ENCODE measurements at places on chromosomes 12 and 14.
A peak's percentile ranks its signal among the peaks of the same experiment; 100 is the strongest.

GRCh38 chr12:123712780-123713319 lies 697 bp downstream of the ATP6V0A2 start:
- DNase-seq = no peak

DNA sequence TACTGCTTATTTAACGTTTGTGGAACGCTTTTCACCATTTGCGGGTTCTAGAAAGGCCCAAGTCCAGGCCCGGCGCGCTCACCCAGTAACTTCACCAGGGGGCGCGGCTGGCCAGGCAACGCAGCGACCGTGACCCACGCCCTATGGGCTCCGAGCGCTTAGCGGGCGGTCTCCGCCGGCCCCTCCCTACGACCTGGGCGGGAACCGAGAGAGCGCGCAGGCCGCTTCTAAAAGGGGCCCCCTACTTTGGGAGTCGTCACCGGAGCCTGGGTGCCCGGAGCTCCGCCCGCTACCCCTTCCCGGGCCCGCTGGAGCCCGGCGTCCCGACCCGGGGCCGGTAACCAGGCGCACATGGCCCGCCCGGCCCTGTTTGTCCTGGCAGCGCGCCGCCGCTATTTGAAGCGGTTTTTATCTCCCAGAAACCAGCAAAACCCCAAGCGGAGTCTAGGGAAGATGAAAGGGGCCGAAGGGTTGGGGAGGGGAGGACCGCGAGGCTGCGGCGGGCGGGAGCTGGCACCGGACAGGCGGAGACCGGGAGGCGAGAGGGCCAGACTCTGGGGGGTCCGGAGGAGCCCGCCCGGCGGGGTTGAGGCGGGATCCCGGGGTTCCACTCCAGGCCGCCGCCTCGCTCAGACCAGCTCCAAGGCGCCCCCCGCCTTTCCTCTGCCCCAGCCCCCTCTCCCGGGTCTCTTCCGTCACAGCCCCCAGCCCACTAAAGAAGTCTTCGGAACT lies 3.5 kb upstream of the AAAS start:
- DNase-seq = peak; percentile 82

DNA sequence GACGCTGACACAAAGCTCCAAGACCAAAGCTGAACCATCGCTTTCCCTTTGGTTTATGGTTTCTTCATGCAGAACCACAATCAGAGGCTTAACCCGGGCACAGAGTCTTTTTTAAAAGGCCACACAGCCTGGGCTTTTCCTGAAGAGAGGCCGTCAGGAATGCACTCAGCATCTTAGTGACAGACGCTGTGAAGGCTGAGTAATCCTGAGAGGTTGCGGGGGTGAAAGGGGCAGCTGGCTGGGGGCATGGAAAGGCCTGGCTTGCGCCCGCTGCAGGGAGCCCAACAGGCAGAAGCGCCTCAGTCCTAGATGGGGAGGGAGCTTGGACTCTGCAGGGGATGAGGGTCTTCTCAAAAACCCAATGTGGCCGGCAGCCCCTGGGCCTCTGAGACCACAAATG lies 13.6 kb downstream of the CTDSP2 start:
- no peak for DNase-seq

- no peak for DNase-seq
Measured at GRCh38 chr12:132449565-132450417, 40.2 kb upstream of the FBRSL1 start.

- no peak for DNase-seq
Measured at GRCh38 chr12:123398550-123399254, 14.8 kb downstream of the KMT5A start.

DNA sequence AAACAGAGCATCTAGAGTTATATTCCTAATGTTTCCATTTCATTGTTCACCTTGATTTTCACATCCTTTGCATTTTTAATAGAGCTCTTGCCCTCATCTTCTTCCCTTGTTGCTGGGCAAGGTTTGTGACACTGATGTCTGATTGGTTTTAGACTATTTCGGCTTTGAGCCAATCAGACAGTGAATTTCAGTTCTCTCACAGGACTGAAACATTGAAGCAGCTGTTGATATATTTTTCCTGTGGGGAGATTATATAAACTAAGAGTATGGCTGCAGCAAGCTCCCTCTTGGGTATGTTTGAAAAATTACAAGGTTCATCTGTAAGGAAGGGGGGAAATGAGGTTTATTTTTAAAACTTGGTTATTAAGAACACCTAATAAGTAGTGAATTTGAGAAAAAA lies 51.2 kb downstream of the ATF7IP start:
- DNase-seq = peak; percentile 23

DNA sequence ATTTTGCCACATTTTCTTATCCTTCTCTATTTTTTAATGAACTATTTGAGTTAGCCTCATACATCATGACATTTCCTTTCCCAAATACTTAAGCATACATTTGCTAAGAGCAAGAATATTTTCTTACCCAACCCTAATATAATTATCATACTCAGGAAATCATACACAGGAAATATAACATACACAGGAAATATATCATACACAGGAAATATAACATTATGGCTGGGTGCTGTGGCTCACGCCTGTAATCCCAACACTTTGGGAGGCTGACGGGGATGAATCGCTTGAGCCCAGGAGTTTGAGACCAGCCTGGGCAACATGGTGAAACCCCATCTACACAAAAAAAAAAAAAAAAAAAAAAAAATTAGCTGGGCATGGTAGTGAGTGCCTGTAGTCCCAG lies 4.9 kb downstream of the NCKAP1L start:
- DNase-seq = no peak

DNA sequence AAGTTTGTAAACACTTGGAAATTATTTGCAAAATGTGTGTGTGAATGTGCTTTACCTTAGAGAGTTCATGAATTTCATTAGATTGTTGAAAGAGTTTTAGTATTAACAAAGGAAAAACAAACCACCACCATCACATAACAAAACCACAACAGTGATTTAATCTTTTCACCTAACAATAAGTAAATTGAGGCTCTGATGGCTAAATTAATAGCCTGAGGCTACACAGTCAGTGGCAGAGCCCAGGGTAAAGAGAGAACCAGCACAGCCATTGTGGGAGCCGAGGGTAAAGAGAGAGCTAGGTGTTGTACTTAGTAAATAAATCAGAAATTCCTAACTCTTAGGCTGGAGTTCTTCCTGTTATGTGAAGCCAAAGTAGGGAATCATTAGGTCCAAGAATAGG lies 51.2 kb upstream of the CAPRIN2 start:
- DNase-seq = no peak

GRCh38 chr12:75977590-75977951 lies 54.0 kb downstream of the PHLDA1 start:
- DNase-seq = no peak

- no peak for DNase-seq
Measured at GRCh38 chr12:28050606-28051005, 78.1 kb upstream of the PTHLH start.

DNA sequence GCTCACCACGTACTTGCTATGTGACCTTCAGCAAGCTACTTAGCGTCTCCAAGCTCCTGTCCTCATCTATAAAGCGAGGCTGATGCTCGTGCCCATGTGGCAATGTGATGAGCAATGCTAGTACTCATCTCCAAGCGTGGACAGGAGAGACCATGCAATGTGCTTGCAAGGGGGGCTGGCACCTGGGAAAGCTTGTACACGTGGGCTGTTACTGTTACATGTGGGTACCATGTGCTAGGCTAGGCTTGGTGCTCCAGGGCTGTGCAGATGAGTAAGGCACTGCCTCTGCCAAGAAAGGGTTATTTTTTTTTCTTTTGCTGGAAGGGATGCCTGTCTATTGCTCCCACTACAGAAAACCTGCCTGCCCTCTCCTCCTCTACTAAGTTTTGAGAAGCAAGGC lies 46.6 kb downstream of the TSPAN11 start:
- no peak for DNase-seq

- no peak for DNase-seq
Measured at GRCh38 chr12:69000074-69000473, 67.1 kb upstream of the CPM start.

- no peak for DNase-seq
Measured at GRCh38 chr14:96752125-96752524, 45.1 kb upstream of the VRK1 start.

GRCh38 chr14:42323426-42323825 lies 716.8 kb downstream of the LRFN5 start:
- no peak for DNase-seq

DNA sequence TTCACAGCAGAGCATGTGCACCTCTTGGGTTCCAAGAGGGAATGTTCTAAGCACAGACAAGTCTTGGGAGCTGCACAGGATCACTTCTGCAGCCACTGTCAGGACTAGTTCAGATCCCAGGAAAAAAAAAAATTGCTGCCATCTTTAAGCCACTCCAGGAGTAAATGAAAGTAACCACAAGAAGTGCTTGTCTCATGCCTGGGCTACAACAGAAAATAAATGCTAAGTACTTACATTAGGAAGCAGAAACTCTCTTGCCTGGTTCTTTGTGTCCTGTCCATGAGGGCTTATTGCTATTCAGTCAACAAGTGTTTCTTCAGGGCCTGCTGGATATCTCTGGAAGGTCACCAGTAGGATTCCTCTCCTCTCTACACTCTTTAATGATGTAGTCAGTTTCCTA lies 176.1 kb downstream of the KTN1 start:
- DNase-seq = no peak

DNA sequence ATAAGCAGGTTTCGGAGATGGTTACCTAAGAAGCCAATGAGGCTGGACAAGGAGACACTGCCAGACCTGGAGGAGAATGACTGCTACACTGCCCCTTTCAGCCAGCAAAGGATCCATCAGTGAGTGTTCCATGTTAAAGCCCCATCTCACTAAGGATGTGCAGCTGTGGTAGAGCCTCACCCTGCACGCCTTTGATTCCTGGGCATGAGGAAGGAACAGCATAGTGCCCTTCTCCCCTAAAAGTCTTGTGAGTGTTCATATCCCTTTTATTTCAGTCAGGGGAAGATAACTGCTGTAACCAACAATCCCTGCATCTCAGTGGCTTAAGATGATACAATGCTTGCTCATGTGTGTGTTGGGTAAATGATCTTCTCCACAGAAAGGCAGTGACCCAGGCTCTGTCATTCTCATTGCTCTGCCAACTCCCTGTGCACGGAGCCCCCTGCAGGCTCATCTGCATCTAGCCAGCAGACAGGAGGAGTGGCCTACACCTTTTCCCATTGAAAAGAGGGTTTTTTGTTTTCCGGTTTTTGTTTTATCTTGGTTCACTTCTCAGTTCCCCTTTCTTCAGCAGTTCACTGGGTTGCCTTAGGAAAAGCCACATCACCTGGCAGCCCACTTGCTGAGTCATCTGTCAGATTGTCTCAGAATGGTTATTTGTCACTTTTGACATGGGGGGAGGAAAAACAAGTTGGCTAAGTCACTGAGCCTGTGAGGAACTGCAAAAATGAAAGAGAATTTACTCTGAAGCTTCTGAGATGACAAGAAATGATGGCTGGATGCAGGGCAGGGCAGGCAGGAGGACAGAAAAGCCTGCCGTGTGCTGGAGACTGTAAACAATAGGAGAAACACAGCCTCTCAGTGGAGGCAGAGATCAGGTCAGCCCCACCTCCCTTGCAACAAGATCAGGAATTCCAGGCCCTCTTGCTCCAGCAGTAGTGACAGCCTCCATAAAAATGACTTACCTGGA lies 193.3 kb downstream of the ANO4 start:
- peak; percentile 17 for DNase-seq

GRCh38 chr12:6570264-6570887 lies 2.3 kb upstream of the NOP2 start:
- DNase-seq = peak; percentile 10

DNA sequence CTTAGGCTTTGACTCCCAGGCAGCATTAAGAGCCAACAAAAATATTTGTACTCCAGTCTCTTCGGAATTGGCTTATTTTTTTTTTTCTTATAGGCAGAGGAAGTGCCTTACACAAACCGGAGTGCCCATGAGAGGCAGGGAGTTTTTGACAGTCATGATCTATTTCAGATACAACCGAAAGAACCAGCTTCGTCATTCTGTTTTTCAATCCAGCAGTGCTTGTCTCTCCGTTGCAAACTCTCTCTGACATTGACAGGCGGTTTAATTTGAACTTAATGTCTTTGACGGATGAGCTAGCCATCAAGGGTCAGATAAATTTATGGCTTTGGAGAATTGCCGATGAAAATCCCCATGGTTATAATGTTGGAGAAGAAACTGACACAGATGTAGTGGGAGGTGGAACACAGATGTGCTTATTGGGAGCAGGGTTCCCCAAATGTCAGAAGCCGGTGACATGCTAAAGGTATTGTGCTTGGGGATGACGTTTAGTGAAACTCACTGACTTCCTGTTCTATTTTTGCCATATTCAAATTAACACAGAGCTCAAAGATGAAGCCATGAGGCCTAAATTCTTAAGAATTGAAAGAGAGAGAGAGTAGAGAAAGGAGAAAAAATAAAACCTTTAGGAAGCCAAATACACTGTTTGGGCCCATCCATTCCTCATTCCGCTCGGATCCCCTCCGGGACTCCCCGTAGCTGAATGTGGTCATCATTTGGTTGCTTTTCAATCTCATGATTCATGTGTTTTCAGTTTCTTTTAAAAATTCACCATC lies 59.7 kb downstream of the PLXNC1 start:
- DNase-seq = no peak

- DNase-seq = no peak
Measured at GRCh38 chr14:50946234-50946935, 2.1 kb upstream of the PYGL start.

GRCh38 chr14:94014382-94014781 lies 11.8 kb upstream of the OTUB2 start:
- no peak for DNase-seq

GRCh38 chr12:3836641-3837040 lies 36.6 kb downstream of the PARP11 start:
- DNase-seq = no peak

DNA sequence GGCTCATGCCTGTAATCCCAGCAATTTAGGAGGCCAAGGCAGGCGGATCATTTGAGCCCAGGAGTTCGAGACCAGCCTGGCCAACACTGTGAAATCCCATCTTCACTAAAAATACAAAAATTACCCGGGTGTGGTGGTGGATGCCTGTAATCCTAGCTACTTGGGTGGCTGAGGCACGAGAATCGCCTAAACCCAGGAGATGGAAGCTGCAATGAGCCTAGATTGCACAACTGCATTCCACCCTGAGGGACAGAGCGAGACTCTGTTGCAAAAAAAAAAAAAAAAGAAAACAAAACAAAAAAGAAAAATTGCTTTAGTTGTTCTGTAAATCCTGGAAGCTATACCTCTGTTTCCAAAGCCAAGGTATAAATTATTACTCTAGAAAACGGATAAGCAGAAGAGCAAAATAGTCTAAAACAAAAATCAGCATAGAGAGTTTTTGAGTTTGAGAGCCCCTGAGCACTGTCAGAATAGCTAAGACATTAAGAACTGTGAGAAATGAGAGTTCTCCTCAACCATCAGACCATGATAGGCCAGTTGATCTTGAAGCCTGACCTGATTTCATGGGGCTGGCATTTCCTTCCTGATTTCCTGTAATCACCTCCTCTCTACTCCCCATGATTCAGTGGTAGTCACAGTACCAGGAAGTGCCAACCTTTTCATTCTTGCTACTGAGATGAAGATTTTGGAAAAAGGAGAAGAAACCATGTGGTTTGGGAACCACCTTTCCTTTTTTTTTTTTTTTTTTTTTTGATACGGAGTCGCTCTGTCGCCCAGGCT lies 31.7 kb downstream of the ATP2A2 start:
- no peak for DNase-seq

GRCh38 chr12:70581208-70581607 lies 56.0 kb downstream of the PTPRB start:
- DNase-seq = no peak

- no peak for DNase-seq
Measured at GRCh38 chr14:77052281-77053044, 24.0 kb upstream of the IRF2BPL start.

All from NCI-H510A treated with DMSO at 0.1 percent for 48 hours (cell line).